Activated T-helper 17 cell treated with anti-CD3 and anti-CD28 coated beads, Interleukin-2, amount 50 U/mL, for 72 hours (primary cell): ENCODE measurements at places on chromosomes 12 and 14.
A peak's percentile ranks its signal among the peaks of the same experiment; 100 is the strongest.

DNA sequence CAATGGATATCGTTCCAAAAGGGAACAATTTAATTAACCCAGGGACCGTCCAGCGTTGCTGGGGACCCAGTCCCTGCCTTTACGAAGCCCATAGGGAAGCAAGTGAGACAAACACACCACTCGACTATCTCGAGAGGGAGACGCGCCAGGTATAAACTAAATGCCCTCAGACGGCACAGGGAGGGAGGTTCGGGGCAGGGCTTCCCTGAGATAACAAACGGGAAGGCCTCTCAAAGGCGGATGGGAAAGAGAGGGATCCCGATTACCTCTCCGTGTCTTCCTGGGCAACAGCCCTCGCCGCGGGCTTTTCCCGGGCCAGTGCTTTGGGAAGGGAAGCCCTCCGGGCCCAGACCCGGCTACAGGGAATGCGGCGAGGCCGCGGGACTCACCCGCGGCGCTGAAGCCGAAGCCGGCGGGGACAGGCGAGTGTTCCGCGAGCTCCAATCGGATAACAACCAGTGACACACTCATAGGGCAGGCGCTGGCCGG, 390 bp downstream of the BRAP start:
- no peak for ATAC-seq

DNA sequence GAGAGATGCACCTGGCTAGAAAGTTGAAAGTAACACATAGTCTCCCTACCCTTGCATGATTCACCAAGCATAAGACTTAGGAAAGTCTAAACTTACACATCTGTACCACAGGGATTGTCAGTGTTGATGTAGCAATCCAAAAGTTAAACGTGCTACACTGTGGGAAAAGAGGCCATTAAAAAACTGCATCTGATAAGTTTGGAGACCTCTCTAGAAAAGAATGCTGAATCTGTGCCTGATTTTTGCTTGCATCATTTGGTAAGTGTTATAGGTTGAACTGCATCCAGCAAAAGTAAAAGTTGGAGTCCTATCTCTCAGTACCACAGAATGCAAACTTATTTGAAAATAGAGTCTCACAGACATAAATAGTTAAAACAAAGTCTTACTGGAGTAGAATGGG, 126.6 kb downstream of the SLC6A15 start:
- no peak for ATAC-seq

- ATAC-seq: no peak
Measured at GRCh38 chr12:68111995-68112394, 47.5 kb downstream of the IFNG start.

DNA sequence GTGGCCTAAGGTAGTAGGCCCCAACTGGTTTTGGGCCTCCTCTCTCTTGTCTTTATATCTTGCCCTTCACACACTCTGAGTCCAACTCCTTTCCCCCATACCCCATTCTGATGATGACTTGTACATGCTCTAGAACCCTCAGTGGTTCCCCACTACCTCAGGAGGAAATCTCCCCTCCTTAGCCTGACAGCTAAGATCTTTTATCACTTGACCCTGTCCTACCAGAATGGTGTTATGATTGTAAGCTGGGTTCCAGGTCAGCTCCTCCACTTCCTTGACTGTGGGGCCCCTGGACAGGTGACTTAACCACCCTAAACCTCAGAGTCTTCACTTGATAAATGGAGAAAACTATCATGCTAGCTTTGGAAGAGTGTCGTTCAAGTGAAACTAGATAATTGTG, 9.4 kb upstream of the MYL2 start:
- ATAC-seq: no peak

GRCh38 chr14:94088516-94088915, 7.4 kb downstream of the IFI27L1 start:
- no peak for ATAC-seq

DNA sequence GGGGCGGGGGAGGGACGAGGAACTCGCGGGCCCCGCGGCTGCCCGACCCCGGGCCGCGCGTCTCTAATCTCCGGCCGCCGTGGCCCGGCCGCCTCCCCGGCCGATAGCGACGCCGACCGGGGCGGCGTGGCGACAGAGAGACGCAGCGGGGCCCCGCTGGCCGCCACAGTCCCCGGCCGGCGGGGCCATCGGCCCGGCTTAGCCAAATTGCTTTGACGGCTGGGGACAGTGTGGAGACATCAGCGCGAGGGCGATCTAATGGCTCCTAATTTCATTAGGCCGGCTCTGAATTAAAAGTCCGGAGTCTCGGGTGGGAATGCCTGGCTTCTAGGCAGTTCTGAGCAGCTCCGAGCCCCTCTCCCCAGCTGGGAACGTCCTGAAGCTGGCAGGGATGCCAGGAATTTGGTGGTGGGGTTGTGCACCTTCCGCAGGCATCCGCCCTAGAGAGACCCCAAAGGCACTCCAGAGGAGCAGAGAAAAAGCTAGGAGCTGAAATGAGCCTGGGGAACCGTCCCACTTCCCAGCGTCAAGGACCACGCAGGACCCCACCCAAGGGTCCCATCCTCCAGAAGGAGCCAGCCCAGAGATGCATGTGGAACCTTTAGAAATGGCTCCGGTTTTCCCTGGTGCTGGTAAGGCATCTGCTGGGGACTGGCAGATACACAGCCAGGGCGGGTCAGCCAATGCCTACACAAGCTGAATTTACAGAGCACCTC, 9.6 kb downstream of the TBX5 start:
- no peak for ATAC-seq

DNA sequence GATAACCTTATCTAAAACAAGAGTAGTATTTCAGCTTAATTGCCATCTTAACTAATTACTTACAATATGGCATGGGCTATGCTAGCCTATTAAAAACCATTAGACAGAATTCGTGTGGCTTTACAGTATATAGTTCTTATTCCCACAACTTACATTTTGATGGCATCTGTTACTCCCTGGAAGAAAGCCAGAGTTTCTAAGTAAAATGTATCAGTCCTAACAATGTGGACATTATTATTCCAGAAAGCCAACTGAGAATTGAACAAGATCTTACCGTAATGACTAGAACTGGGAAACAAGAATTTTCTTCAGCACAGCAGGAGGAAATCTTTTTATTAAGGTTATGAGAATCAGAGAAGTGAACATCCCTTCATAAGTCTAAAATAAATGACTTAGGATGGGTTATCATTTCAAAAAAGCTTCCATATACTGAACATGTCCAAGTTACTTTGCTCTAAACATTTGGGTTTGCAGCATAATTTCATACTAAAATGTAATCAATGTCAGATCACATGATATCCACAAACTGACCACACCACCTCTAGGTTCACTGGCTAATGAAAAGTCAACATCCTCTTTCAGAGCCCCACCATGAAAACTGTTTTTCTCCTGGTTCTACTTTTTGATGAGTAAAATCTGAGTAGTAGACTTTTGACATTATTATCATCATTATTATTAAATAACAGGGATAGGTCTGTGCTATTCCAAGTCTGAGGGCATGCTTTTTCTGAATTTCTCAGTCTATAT, 179.7 kb downstream of the SSPN start:
- no peak for ATAC-seq

- no peak for ATAC-seq
Measured at GRCh38 chr12:15468911-15469310, 146.6 kb downstream of the PTPRO start.

GRCh38 chr12:23895792-23896218, 53.7 kb downstream of the SOX5 start:
- ATAC-seq: no peak

DNA sequence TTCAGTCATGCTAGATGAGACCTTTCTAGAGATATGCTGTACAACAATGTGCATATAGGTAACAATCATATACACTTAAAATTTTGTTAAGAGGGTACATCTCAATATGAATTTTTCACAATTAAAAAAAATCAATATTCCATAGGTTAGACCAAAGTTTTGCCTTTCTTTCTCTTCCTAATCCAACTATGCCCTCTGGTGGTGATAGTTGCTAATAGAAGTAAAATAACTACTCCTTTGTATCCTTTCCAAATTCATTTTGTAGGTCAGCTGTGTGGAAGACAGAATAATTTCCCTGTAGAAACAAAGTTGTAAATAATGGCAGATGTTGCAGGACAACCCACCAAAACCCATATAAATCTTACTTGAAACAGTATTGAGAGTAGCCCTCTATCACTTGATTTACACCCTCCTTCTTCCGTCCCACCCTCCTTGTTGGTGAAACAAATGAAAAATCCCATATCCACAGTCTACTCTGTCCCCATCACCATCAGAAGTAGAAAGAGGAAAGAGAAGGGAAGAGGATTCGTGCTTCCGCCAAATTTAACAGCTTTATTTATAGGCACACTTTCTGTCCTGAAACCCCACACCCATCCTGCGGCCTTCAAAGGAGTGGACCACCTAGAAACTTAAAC, 34.2 kb upstream of the KICS2 start:
- ATAC-seq: no peak

- no peak for ATAC-seq
Measured at GRCh38 chr12:76573840-76574373, 14.3 kb upstream of the OSBPL8 start.

DNA sequence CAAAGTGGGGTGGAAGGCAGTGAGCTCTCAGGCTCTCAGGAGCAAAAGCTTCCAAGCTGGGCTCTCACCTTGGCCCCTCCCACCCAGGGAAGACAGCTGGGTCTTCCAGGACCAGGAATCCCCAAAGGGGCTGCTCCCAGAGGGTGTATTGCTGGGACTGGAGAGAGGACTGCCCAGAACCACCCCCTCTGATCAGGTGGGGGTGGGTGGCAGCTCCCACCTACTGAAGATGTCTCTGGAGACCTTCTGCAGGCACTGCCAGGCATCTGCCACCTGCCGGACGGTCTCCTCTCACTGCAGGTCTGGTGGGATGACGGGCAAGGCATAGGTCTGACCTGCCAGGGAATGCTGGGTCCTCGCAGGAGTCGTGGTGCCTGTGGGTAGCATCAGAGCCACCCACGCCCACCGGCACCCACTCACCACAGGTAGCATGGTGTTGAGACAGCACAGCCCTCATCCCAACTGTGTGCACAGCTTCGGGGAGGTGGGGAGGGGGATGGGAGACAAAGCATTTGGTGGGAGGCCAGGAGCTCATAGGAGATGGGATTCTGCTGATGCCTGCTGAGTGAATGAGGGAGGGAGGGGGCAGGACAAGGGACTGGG, 103.2 kb downstream of the SINHCAF start:
- ATAC-seq: no peak

DNA sequence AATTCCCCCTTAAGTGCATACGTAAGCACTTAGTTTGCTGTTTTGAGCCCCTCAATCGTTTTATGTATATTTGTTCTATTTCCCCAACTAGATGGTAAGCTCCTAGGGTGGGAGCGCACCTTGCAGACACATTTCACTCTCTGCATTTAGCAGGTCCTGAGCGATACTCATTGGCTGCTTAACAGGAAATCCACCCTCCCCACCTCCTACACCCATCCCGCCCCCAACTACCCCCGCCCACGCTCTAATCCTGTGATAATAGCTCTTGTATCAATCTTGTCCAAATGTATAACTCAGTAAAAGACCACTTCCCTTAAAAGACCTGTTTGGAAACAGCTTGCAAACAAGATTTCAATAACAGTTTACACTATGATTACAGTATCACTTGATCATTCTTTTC, 8.1 kb downstream of the LPAR5 start:
- peak; percentile 48 for ATAC-seq

GRCh38 chr12:132771126-132771838, 9.7 kb upstream of the ANKLE2 start:
- peak; percentile 85 for ATAC-seq

GRCh38 chr12:119817546-119818343, 59.4 kb downstream of the CIT start:
- ATAC-seq: no peak

GRCh38 chr12:107501681-107502080, 183.9 kb upstream of the PWP1 start:
- ATAC-seq: peak; percentile 76

DNA sequence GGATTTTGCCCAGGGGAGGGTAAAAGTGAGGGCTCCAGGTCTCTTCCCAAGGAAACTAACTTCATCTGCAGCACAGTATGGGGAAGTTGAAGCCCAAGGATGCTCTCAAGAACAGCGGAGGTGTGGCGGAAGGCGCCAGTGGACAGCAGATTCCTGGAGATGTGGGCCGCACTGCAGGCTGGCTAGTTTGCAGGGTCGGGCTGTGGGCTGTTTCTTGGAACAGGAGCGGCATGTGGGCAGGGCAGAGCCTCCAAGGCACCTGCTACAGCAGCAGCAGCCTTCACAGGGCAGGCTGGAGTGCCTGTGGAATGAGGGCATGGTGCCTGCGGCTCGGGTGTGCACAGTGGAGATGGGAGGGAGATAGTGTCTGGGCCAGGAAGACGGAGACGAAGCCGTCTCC, 100.0 kb upstream of the SFSWAP start:
- ATAC-seq: no peak

DNA sequence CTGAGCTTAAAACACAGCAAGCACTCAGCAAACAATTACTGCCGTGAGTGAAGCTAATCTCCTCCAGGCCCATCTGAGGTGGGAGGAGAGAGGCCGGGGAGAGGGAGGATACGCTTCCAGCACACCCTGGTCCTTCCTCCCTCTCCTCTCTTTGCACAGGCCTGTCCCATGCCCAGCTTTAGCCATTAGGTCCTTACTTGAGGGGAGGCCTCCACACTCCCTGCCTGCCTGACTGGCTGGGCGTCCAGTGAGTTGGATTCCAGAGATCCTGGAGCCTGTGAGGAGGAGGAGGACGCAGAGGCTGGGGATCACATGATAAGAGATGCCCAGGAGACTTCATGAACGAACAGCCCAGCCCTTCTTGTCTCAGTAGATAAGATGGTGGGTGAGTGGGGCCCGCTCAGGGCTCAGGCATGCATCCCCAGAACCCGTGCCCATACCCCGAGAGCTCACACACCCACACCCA, 65.1 kb upstream of the NCOR2 start:
- no peak for ATAC-seq

DNA sequence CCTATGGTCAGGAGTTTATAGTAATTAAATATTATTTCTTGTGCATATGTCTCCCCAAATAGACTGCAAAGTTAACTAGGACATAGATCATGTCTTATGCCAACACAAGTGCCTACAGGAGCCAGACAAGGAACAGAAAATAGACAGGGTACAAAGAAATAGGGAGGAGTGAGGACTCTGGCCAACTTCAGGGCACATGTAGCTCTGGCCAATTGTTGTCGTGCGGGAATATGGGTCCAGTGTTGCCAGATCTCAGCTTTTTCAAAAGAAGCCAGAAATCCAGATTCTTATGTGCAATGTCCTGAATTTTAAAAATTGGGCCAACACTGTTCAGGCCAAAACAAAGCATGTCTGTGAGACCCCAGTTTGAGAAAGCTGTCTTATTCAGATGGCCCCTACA, 68.7 kb downstream of the RFX4 start:
- no peak for ATAC-seq

GRCh38 chr14:103001226-103001625, 56.1 kb downstream of the CDC42BPB start:
- ATAC-seq: no peak

- ATAC-seq: peak; percentile 77
Measured at GRCh38 chr12:53047221-53048032, 2.4 kb upstream of the TNS2 start.

- ATAC-seq: no peak
Measured at GRCh38 chr14:33693237-33693636, 257.6 kb downstream of the EGLN3 start.

GRCh38 chr14:106657460-106657859, 1131.1 kb downstream of the TMEM121 start:
- peak; percentile 73 for ATAC-seq
